ENCODE measurements at places on chromosomes 4 and X.
A peak's percentile ranks its signal among the peaks of the same experiment; 100 is the strongest.

GRCh38 chr4:61041527-61041926 lies 158.6 kb upstream of the ADGRL3 start:
- no peak for ATAC-seq

- peak; percentile 86 for ATAC-seq
These were observed 378 bp upstream of the RPS6KA6 start for GRCh38 chrX:84188320-84188834.

DNA sequence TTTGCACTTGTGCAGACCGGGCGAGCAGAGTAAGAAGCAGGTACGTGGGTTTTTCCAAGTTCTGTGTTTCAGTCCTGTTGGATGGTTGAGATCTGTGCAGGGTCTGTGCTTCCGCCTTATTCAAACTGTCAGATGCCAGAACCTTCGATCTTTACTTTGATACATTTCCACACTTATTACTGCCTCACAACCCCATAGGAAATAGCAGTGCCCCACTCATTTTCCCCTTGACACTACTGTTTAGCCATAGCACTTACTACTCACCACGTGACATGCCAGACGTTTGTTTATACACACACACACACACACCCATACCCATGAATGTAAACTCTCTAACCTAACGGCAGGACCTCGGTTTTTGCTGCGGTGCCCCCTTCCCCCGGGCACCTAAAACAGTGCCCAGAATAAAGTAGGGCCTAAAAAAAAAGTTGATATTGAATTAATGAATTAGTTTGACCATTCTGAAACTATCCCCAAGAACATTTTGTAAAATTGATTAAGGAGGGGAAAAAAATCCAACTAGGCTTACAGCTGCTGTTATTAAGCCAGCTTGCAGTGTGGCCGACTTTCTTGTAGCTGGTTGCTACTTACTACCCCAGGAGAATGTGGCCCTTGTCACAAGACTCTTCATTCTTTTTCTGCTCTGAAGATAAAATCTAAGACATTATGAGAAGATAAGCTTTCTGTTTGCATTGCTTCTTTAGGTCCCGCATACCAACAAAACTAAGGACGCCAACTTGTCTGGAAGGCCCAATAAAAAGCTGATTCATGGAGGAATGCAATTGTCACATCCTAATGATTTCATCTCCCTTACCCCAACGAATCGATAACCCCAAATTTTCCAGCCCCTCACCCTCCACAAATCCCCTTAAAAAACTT lies 704 bp upstream of the SEPSECS start:
- peak; percentile 56 for ATAC-seq

DNA sequence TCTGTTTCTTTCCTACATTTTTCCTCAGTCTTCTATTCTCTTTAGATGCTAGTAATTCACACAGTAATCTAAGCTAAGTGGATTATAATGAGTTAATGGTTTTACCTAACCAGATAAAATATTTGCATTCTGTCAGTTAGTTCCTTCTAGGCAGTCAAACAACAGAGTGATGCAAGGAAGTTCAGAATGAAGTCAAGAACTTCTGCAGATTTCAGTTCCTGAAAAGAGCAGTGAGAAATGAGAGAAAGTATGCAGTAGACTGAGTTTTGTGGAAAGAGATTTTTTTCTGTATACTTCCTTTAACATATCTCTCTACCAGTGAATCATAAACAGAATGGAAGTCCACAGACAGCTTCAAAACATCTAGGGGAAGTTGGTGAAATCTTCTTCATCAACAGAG lies 774.0 kb upstream of the POU3F4 start:
- ATAC-seq = no peak

- ATAC-seq = no peak
These were observed 192.3 kb upstream of the NR3C2 start for GRCh38 chr4:148634476-148634875.

DNA sequence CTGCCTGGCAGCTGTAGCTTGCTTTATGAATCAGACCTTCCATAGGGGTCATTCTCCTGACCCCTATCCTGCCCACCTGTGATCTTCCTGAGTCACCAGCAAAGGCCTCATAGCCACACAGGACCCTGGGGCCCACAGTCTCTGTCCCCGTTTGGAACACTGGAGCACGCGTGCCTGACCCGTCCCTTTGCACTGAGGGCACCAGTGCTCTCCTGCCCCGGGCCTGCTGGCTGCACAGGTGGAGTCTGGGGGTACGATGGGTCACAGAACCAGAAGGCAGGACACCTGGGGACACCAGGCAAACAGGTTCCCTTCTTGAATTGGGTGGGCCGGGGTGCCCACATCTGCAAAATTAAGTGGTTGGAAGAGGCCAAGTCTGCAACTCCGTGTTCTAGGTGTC lies 97.2 kb downstream of the CPZ start:
- no peak for ATAC-seq

DNA sequence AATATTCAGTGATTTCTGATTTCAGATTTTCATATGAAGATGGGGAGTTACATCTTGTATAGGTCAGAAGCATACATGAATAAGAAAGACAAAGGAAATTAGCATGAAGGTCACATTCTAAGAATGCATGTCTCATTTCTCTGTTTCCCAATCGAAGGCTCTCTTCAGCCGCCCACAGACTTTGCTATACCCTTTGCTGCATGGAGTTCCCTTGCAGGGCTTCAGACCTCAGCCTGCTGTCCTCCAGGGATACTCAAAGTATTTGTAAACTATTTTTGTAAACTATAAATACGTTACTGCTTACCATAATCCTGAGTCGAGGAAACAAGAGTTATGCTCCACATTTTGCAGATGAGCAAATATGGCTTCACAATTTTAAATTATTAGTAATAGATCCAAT lies 738.4 kb downstream of the PCDH18 start:
- no peak for ATAC-seq

DNA sequence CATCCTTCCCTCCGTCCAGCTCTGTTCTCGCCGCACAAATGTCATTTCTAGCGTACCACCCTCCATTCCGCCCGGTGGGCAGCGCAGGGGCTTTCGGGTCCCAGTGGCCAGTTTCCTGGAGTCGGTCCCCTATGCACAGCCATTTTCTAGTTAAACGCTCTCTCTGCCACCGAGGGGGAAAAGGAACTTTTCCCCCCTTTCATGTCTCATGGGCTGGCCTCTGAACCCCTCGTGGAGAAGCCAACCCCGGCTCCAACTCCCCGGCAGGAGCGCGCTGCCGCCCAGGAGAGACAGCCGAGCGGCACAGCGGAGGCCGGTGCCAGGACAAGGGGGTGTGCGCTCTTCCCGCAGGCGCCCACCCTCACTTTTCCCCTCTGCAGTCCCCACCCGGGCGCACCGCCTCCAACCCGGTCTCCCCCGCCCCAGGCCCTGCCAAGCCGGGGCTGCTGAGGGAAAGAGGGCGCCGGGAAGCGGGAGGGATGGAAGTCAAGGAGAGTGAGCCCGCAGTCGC lies 662 bp downstream of the APBB2 start:
- peak; percentile 29 for ATAC-seq

GRCh38 chr4:173518425-173519102 lies 11.5 kb downstream of the HAND2 start:
- ATAC-seq = peak; percentile 2

GRCh38 chrX:7059214-7059838 lies 88.2 kb upstream of the STS start:
- ATAC-seq = no peak

GRCh38 chr4:165458471-165458870 lies 79.7 kb downstream of the CPE start:
- ATAC-seq = no peak

GRCh38 chr4:6206771-6207290 lies 6.5 kb upstream of the JAKMIP1 start:
- ATAC-seq = no peak

DNA sequence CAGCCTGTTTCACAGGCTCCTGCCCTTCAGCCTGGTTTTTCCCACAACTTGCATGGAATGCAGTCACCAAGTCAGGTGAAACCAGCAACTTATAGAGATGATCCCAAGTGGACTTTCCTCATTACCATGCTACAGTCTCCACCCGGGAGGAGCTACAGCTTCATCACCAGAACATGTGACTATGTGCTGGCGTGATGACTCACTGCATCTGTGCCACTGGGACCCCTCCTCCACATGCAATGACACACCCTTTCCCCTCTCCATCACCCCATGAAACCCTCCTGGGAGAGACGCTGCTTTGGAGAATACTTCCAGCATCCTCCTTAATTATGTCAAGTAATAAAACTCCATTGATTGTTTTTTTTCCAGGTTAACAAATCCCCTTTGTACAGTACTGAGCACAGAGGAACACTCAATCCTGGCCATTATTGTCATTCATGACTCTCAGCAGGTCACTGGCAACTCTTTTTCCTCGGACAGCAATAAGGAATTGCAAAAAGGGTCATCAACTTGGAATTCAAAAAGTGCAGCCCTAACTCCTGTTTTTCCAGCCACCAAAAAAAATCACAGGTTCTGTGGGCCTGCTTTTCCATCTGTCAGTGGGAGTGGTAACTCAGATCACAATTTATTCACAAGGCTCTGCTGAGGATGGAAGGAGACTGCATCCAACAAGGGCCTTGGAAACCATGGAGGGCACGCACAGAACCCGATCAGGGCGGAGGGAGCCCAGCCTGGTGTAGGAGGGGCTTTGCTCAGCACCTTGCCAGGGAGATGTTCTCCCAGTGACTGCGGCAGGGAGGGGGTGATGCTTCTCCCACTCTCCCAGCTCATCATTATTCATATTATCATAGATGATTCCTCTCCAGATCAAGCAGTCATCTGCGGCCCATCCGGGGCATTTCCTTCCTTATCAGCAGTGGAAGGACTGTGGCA lies 17.4 kb downstream of the QDPR start:
- ATAC-seq = peak; percentile 19

GRCh38 chrX:16666541-16666940 lies 16.6 kb downstream of the S100G start:
- peak; percentile 41 for ATAC-seq

GRCh38 chr4:111934314-111934713 lies 210.9 kb upstream of the FAM241A start:
- no peak for ATAC-seq
